ENCODE measurements at places on chromosomes 5 and 9.

DNA sequence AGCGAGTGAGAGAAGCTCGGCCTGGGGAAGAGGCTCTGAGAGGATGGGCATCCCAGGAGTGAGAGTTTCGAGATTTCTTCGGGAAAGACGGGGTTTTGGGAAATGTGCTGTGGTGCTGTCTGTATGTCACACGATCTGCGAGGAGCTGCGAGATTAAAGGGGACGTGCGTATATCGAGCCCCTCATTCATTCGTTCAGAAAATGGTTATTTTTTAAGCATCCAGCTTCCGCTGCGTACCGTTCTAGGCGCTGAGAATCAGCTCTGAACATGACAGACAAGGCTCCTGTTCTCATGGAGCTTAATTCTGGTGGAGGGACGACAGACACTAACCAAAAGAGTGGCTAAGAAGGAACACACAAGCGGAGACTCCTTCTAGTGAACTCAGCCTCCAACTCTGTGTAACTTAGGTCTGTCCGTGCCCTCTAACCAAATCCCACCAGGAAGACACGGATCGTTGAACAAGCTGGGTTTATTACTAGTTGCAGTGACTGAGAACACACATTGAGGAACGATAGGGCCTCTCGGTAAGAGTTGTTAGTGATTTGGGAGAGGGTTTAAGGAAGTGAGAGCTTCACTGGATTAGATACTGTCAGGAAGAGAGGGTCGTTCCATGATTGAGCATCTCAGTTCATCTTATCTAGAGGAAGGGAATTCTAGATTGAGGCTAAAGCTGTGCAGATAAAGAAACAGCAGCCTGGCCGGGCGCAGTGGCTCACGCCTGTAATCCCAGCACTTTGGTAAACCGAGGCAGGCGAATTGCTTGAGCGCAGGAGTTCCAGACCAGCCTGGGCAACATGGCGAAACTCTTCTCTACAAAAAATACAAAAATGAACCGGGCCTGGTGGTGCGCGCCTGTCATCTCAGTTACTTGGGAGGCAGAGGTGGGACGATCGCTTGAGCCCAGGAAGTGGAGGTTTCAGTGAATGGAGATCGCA, 1.0 kb upstream of the FBXW11 start:
- no peak for DNase-seq

DNA sequence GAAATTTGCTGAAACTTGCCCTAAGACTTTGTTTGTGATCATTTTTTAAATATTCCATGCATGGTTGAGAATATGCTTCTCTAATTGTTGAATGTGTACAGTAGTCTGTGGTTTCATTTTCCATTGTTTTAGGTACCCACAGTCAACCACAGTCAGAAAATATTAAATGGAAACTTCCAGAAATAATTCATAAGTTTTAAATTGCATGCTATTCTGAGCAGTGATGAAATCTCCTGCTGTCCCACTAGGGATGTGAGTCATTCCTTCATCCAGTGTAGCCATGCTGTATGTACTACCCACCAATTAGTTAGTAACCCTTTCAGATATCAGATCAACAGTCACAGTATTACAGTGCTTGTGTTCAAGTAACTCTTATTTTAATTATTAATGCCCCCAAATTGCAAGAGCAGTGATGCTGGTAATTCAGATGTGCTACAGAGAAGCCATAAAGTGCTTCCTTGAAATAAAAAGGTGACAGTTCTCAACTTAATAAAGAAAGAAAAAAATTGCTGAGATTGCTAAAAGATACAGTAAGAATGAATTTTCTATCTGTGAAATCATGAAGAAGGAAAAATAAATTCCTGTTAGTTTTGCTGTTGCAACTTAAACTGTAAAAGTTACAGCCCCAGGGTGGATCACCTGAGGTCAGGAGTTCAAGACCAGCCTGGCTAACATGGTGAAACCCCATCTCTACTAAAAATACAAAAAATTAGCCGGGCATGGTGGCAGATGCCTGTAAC, 79.9 kb upstream of the FBXL17 start:
- no peak for DNase-seq

GRCh38 chr9:80158554-80159170, 586.9 kb downstream of the TLE4 start:
- no peak for DNase-seq

DNA sequence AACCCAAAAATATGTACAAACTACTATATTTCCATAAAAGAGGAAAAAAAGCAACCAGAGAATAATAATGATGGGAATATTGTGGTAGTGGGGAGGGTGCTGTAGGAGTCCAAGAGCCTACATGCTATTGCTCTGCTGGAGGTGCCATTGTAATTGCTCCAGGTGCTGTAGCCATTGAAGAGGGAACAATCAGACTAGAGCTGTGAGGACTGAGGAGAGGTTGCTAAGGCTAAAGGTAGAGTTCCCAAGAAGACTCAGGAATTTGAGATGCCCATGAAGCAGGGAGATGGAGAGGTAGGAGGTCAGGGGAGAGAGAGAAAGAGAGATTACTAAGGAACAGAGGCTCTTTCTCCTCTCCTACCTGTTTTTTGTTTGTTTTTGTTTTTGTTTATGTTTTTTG, 394.0 kb downstream of the DMRTA1 start:
- DNase-seq: no peak

DNA sequence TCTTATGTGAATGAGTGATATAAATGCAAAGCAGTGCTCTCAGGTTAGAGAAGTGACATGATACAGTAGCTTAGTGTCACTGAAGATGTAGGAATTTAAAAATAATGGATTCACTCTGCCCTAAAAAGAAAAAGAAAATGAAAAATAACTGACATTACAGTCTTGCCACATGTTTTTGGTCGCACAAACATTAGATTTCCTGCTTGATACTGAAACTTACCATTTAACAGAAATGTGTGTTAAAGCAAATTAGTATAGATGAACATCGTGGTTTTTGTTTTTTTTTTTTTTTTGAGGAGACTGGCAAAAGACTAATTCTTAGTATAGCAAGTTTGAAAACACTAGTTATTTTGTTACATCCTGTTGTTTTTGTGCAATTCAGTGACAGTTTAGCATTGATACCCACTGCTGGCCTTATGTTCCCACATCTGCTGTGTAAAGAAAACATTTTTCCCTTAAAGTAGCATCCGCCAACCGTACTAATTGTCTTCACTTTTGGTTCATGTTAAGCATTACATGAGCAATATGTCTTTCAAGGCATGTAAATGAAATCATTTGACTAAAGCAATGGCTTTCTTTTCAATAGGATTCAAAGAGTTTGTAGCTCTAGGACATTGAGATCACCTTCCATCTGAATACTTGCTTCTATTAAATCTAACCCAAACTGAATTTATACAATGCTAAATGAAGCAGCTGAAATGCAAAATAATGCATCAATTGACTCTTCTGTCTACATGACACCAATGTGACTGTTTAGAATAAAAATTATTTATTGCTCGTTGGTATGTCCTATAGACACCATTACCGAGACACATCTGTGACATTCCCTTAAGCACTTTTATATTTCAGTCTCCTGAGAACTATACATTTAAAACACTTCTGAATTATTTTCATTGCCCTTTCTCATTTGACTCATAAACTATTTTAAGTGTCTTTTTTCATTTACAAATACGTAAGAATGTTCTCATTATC, 859.1 kb downstream of the MAT2B start:
- no peak for DNase-seq

DNA sequence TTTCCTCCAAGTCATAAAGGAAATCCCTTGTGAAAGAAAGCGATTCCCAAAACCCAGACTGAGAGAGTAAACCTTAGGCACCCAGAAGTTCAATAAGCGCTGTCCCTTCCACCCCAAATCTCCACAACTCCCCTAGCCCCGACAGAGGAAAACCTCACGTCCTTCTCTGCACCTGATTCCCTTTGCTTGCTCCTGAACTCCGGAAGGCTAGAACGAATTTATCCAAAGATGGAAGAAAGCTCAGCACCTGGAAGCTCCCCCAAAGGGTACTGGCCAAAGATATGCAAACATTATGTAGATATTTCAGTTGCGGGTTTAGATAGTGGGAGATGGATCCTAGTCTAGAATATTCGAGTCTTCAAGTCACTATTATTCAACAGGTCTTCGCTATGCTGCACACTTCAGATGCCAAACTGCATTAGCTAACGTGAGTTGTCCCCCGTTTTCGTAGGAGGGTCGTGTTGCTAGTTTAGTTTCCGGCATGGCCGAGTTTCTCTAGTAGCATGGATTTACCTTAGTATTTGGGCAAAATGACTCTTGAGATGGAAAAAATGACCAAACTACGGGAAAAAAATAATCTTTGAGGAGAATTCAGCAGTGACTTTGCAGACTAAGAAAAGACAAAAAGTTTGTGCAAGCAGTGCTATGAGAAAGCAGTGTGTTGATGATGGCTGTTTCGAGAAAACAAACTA, 27.7 kb downstream of the NR2F1 start:
- DNase-seq: no peak

DNA sequence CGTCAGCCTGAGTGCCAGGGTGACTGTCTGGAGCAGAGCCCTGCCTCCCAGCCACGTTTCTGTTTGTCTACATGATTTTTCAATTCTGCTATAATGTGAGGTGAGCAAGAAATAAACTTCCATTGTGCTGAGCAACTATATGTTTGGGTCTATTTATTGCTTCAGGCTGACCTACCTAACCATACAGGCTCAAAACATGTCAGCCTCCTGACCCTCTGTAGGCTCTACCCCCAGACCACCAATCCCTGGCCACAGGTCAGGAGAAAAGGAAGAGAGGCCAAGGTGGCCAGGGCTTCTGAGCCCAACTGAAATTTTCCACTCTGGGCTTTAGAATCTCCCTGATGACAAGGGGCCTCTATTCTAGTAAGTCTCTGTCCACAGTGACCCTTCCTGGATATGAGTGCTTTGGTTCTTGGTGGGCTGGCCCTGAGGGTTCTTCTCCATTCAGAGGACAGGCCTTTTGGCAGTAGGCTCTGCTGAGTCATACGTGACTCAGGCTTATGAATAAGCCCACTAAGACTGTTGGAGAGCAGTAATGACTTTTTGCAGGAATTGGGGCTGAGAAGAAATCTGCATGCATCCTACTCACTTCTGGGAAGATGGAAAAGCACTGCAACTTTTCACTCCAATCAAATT, 117.2 kb upstream of the TBCA start:
- DNase-seq: no peak

- no peak for DNase-seq
Observed at GRCh38 chr9:135887021-135887507, 20.3 kb downstream of the CAMSAP1 start.

- DNase-seq: no peak
Observed at GRCh38 chr5:96148376-96148775, 186.7 kb upstream of the ELL2 start.

GRCh38 chr9:89879701-89880100, 274.9 kb downstream of the GADD45G start:
- DNase-seq: peak; percentile 5

DNA sequence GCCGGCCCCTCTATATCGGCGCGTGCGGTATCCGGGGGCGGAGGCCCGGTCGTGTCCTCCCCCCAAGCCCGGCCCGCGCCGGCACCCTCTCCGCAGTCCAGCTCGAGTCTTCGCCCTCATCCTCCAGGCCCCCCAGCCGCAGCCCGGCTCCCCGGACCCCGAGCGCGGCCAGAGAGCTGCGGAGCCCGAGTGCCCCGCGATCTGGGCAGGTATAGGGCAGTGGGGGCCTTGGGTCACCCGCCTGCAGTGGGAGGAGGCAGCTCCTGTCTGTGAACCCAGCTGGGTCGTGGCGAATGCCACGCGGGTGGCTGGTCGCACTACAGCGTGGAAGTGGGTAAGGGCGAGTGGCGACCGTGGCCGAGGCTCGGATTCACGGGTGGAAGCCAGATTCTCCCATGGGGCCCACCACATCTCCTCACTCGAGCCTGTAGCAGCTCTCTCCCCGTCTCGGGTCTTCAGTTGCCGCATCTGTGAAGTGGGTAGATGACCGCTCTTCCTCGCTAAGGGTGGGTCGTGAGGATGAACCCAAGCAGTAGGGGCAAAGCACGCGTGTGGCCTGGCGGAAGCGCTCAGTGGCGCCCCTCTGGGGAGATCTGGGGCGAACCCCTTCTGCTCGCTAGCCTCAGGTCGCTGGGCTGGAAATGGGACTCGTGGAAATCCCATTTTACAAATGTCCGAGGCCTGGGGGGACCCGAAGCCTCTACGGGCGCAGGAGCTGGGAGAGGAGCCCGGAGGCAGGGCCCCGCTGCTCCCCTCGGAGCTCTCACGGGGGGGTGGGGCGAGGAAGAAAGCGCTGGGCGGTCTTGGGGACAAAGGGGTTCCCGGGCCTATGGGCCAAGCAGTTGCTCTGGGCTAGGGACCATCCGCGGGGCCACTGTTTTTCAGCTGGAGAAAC, 1.9 kb downstream of the NR5A1 start:
- no peak for DNase-seq

DNA sequence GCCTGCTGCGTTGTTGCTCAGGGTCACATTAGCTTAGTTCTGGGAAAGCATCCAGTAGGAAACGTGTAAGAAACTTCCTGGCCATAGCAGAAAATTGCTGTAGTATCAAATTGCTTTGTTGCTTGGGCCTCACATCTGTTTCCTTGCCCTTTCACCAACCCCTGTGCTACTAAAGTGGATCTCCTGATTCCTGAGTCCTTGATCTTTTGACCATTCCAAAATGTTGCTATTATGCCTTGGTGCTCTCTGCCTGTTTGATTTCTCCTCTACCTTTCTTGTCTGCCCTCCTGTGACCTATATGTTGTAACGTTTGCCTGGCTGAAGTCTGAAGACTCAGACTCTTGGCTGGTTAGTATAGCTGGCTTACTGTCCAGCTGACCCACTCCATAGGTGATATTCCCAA, 350.5 kb downstream of the ADGRV1 start:
- DNase-seq: no peak

GRCh38 chr9:134455934-134456755, 129.9 kb downstream of the RXRA start:
- DNase-seq: peak; percentile 78

DNA sequence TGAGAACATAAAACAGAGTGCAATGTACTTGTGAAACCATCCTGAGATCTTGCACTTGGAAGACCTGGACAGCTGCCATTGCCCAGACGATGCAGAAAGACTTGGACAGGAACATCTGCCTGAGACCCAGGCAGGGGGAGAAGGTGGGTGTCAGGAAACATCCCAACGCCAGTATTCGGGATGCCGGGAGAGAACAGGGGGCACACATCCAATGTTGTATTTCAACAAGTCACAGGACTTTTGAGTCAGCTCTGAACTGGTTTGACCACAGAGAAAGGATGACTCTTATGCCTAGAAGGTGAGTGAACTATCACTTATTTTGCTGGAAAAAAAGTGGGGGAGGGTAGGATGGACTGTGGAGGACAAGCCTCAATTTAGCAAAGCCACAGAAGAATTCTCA, 124.6 kb downstream of the ROR2 start:
- DNase-seq: no peak

- DNase-seq: no peak
Observed at GRCh38 chr5:37665889-37666288, 174.0 kb downstream of the GDNF start.

- peak; percentile 81 for DNase-seq
Observed at GRCh38 chr5:95808686-95809413, 13.7 kb downstream of the GLRX start.

Data from activated CD4-positive, alpha-beta memory T cell treated with anti-CD3 and anti-CD28 coated beads, Interleukin-2, amount 10 ng/mL, durations not matched to agents 7 days and 5 days (primary cell).